Panc1 (cell line): ENCODE measurements at places on chromosomes 12 and 14. TPM values are rescaled to one million over a fixed set of nuclear protein-coding genes. Genes with fewer than 3 reads are reported as not detected.

- no peak overlapping the region for H3K4me3 ChIP-seq
- no peaks in the 10 kb centered on the region for H3K36me3 ChIP-seq
- H3K27me3 ChIP-seq: no peaks in the 10 kb centered on the region
- H3K27ac ChIP-seq: no peak overlapping the region
- no peaks in the 10 kb centered on the region for H3K4me1 ChIP-seq
These were observed 587.1 kb upstream of the ATXN7L3B start for GRCh38 chr12:73950507-73950906.

GRCh38 chr12:61765926-61766325 is 494.3 kb upstream of the USP15 start:
- no peak for DNase-seq
- H3K27me3 ChIP-seq: no peaks in the 10 kb centered on the region
- H3K4me3 ChIP-seq: no peak overlapping the region
- no peaks in the 10 kb centered on the region for H3K36me3 ChIP-seq

DPY19L2 gene
- 6.6 TPM for total RNA-seq

DNA sequence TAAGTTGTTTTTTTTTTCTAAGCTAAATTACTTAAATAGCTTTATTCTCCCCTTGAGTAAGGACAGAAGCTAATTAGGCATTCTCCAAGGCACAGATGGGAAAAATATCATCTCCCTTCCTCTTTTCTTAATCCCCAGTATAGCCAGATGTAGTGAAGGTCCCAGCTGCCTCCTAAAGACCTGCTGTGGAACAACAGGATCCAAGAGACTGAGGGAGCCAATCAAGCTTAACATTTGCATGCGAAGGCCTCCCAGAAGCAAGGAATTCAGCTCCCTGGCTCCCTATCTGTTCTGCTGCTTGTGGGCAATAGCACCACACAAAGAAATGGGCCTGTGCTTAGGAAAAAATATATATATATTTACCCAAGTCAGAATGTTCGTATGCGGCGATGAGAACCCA is 255.2 kb downstream of the SYT1 start:
- no peak overlapping the region for H3K27ac ChIP-seq
- no peak for DNase-seq
- no peaks in the 10 kb centered on the region for H3K36me3 ChIP-seq
- no peak overlapping the region for H3K4me3 ChIP-seq

GRCh38 chr12:103241184-103241583 is 254.6 kb downstream of the C12orf42 start:
- no peak overlapping the region for H3K27ac ChIP-seq
- no peaks in the 10 kb centered on the region for H3K36me3 ChIP-seq
